ENCODE measurements at places on chromosomes 7 and 10. TPM values are rescaled to one million over a fixed set of nuclear protein-coding genes. Genes with fewer than 3 reads are reported as not detected.
A peak's percentile ranks its signal among the peaks of the same experiment; 100 is the strongest.

CFAP69 gene
- polyA plus RNA-seq, result 1.2 TPM

NEUROG3 gene
- polyA plus RNA-seq, result 1.4 TPM

RNF148 gene
- polyA plus RNA-seq, result not detected

IMPDH1 gene
- 16.8 TPM for polyA plus RNA-seq

MKLN1 gene
- 6.6 TPM for polyA plus RNA-seq

SPACDR gene
- 0.63 TPM for polyA plus RNA-seq

CALML5 gene
- not detected for polyA plus RNA-seq

PDE6C gene
- polyA plus RNA-seq, result not detected

TRIM8 gene
- 53.0 TPM for polyA plus RNA-seq

PLAU gene
- polyA plus RNA-seq, result 9.9 TPM

GRID2IP gene
- not detected for polyA plus RNA-seq

DNA sequence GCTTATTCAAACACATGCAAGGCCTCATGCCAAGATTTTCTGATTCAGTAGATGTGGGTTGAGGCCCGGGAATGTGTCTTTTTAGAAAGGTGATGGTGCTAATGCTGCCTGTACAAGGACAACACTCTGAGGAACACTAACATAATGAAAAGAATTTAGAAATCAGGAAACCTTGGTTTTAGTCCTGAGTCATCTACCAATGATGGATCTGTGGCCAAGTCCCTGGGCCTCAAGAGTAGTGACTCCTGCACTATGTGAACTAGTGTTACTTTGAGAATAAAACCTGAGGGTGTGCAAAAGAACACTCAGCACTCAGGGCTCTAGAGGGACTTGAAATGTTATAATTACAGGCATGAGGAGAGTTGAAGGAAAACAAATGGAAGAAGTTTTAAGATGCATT is 741.7 kb upstream of the GALNT17 start:
- DNase-seq, result no peak

GRCh38 chr7:34672430-34672829 is 14.4 kb downstream of the NPSR1 start:
- DNase-seq, result no peak

- no peak for DNase-seq
These were observed 136.0 kb downstream of the CUL2 start for GRCh38 chr10:34954142-34954541.

DNA sequence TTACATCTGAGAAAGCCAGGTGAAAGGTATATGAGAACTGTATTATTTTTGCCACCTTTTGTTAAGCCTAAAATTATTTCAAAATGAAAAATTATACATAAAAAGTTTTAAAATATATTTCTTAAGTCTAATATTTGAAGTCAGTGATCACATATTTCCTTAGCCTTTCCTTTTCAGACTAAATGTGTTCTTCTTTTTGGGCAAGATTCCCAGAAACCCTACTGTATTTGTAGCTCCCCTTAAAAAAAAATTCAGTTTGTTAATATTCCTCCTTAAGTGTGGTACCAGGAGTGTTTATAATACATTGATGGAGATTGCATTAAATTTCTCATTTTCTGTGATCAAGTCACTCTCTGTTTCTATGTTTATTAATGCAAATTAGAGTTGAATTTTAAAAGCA is 22.8 kb downstream of the DNAJC1 start:
- no peak for DNase-seq

DNA sequence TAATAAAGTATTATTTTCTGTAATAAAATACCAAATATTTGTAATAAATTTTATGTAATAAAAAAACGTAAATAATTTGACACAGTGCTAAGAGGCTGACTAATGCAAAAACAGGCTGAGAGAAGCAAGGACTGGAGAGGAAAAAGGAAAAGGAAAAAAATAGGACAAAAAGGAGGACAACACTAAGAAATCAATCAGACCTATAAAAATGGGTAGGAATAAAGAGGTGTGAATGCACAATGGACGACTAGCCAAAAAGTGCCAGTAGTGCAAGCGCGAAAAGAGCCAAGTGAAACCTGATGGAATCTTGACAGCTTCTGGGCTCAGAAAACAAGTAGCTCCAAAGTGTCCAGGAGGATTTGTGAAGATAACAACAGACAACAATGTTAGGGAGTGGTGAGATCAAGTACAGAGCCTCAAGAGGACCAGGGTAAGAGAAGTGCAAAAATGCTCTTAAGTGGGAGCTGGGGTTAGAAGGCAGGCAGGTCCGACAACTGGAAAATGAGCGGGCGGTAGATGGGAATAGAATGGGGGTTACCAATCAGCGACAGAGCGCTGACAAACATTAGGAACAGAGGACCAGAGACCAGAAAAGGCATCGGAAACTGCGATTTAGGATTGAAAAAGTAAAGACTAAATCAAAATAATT is 1.2 kb downstream of the BRAF start:
- DNase-seq, result no peak

GRCh38 chr10:17811146-17811865 is 2.2 kb downstream of the MRC1 start:
- DNase-seq, result no peak

DNA sequence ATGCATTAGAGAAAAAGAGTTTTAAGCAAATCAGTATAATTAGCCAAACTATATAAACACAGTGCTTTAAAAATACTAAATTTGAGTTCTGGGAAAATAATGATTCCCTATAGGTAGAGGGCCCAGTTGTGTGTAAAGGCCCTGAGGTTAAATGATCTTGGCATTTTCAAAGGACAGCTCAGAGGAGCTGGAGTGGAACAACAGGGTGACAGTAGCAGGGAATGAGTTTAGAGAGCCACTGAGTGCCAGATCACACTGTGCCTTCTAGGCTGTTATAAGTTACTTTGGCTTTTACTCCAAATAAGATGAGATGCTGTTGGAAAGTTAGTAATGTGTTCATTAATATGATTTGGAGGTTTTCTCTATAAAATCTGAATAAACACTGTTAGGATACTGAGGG is 34.6 kb downstream of the VWDE start:
- no peak for DNase-seq

DNA sequence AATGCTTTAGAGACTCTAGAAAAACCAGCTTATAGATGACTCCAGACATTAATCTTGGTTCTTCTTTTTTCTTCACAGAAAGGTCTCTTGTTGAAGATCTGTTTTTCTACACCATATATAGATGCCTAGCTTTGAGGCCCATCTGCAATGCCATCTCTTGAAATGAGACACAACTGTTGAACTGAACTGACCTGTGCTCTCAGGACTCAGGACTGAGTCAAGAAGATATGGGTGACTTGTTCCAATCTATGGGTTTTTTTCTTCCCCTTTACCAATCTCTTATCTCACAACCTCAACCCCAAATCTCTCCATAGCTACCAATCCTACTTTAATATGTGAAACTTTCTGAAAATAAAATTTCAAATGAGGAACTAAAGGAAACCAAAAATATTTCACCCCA is 194.7 kb downstream of the SNX13 start:
- DNase-seq, result no peak

- no peak for DNase-seq
These were observed 6.1 kb upstream of the VCL start for GRCh38 chr10:73991884-73992245.

- DNase-seq, result peak; percentile 70
These were observed 945 bp downstream of the ADO start for GRCh38 chr10:62805231-62806099.

GRCh38 chr10:69908124-69908523 is 106.4 kb downstream of the COL13A1 start:
- DNase-seq, result no peak

DNA sequence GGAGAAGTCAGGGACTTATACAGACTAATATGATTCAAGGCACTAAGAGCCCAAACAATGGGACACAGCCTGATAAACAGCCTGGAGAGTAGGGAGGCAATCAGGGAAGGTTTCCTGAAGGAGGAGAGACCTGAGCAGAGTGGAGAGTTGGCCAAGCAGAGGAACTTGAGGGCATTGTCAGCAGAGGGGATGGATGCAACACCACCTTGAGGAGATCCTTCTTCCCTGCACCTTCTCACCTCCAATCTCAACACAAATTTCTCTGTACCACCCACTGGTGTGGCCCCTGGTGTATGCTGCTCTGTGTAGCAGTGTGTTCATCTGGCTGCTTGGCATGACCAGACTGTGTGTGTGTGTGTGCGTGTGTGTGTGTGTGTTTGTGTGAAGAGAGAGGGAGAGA is 146.2 kb downstream of the WDR11 start:
- DNase-seq, result no peak

GRCh38 chr7:113790025-113790424 is 128.8 kb downstream of the PPP1R3A start:
- no peak for DNase-seq

GRCh38 chr7:20301311-20301939 is 29.3 kb upstream of the ITGB8 start:
- DNase-seq, result no peak

- DNase-seq, result no peak
These were observed 39.3 kb downstream of the CELF2 start for GRCh38 chr10:11057018-11057417.

DNA sequence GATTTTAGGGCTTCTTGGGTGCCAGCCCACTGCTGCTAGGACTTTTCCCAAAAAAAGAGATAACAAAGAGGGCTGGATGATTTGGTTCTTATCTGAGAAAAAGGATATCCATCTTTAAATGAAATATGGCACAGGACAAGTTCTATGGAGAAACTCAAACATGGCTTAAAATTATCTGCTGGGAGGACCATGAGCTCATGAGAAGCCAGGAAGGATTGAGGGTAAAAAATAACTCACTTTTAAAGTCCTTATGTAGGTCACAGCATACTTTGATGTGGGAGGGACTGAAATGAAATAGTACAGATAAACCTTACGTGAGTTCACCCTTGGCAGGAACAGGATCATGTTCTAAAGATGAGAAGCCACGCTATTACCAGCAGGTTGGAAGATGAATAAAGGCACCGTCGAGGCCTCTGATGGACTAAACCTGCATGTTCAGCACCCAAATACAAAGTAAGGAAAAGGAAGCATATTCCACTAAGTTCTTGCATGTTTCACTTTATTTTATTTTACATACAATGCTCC is 369.2 kb upstream of the KLF6 start:
- DNase-seq, result no peak

DNA sequence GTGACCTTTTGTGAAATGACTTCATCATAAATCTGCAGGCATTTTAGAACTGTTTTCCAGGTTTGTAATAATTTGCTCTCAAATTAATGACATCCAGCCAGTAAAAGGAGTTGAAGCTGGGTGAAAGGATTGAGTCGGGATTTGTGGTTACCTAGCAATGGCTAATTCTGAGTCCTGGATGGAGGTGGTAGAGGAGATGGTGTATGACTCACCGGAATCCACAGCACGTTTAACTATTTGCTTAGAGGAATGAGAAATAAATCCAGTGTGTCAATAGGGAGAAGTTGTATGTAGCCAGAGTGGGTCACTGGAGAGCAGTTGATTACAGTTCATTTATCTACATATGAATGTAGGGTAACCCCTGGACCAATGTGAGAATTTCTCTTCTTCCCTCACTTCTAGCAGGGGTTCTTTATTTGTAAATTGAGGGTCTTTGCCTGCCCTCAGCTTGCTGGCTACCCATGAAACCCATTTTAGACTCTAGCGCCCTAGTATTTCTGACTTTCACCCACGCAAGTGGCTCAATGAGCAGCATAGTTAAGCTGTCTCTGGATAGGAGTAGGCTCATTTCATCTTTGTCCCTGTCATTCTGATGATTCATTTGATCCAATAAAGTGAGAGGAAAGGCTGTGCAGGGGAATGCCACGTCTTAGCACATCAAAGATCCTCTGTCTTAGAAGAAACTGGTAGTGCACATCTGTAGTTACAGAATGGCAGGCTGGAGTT is 547.8 kb downstream of the SORCS3 start:
- no peak for DNase-seq

DNA sequence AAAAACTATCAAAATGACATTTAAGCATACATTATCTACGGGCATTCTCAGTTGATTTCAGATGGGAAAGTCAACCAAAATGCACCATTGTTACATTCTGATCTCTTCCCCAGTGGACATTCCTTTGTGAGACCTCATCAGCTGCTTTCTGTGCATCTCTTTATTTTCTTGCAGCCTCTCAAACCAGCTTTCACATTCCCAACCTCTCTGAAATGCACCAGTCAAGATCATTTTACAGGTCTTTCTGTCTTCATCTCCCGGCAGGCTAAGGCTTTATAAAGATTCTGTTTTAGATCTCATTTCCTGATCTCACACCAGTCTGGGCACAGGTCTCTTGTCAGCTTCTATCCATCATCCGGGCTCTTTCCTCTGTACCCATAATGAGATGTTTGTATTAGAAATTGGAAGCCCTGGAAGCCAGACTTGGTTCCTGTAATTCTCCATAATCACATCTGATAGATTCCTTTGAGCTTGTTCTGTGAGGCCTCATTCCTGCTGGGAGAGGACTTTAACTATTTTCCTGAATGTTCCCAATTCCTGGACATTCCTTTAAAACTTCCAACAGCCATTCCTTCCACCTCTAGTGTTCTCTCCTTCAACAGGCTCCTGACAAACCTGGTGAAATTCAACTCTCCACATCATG is 44.3 kb upstream of the ARL4A start:
- no peak for DNase-seq

DNA sequence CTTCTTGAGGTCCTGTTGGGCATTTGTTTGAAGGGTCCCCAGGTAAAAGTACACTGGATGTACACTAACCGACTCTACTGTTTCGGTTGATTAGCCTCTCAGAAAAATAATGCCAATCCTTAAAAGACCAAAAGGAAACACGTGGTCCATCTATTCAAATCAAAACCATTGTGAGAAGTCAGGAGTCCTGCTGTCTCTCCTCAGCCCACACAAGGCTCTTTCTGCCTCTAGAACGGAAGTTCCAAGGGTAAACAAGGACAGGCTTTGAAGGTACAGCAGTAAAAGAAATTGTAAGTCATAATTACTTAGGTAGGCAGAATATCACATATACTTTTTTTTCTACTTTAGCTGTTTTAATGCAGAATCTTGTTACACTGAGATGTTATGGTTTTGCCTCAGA is 71.7 kb upstream of the TPK1 start:
- no peak for DNase-seq

GRCh38 chr7:112290065-112290464 is 83.6 kb downstream of the ZNF277 start:
- no peak for DNase-seq
